ENCODE measurements at places on chromosomes 6 and 20.

DNA sequence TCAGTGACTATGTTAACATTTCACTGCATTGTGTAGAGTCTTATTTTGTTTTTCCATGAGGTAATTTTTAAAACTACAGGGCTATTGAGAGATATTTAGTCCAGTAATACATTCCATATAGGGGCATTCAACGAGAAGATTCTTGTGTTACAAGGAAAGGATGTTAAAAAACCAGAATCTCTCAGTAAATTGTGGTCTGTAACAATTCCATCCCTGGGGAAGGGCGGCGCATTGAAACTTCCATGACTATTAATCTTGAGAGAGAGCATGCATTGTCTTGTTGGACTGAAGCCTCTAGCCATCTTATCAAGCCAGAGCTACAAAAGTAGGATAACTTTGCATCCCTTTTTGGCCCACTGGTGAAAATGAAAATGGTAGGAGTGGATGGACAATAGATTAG lies 119.7 kb downstream of the BCKDHB start:
- DNase-seq = no peak

DNA sequence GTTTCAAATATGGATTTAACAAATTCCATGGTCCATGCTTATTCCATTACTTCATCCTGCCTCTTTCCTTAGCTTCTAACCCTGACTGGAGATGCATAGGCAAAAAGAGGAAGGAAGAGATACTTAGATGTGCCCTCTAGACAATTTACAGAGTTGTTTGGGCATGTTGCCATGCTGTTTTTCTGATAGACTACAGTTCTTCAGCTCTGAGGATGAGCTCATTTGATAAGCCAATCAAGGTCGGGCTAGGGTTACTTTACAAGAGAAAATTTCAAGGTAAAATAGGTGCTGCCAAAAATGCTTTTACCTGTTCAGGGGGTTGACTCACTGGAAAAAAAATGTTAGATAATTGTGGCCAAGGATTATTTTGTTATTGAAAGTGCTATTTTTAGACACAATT lies 5.9 kb downstream of the HCRTR2 start:
- no peak for DNase-seq

- no peak for DNase-seq
Measured at GRCh38 chr20:63579017-63579694, 5.1 kb upstream of the HELZ2 start.

- DNase-seq = no peak
Measured at GRCh38 chr6:52149076-52149475, 37.1 kb upstream of the IL17A start.

DNA sequence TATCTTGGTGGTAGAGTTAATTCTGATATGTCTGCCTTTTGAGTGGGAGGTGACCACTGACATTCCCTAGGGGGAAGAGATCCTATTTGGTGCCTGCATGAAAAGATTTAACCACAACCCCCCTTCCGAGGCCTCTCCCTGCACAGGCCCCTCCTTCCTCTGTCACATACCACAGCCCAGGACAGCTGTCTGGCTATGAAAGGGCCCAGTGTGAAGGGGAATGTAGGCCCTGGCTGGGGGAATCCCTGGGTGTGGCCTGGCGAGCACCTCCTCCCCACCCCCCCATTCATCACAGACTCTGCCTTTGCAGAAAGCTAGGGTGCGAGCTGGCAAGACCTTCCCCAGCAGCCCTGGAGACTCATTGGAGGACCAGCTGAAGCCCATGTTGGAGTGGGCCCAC lies 27.4 kb upstream of the MAPRE1 start:
- DNase-seq = no peak

DNA sequence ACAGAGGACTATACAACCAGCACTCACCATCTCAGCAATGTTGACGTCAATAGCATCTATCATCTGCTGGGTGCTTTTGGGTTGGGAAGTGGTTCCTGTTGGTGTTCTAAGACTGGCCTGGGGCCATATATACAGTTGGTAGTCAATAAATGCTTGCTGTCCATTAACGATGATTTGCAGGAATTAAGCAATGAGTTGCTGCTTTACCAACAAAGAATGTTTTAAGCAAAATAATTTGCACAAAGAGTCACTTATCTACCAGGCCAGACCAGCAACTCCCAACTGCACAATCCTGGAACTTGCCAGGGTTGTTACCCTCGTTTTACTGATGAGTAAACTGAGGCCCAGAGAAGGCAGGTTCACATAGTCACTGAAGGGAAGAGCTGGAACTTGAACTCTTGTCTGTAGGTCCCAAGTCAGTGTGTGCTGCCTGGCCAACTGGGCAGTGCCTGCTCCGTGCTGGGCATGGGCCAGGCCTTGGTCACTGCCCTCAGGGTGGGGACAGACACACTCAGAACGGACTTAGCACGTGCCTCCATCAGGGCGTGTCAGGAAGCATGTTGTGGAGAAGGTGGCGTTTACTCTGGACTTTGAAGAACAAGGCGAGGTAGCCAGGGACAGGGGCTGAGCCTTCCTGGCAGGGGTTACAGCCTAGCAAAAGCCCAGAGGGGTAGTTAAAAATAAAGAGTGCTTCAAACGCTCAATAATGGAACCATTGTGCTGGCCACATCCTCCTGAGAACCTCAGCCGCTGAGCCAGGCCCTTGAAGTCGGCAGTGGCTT lies 2.5 kb upstream of the SRC start:
- no peak for DNase-seq

DNA sequence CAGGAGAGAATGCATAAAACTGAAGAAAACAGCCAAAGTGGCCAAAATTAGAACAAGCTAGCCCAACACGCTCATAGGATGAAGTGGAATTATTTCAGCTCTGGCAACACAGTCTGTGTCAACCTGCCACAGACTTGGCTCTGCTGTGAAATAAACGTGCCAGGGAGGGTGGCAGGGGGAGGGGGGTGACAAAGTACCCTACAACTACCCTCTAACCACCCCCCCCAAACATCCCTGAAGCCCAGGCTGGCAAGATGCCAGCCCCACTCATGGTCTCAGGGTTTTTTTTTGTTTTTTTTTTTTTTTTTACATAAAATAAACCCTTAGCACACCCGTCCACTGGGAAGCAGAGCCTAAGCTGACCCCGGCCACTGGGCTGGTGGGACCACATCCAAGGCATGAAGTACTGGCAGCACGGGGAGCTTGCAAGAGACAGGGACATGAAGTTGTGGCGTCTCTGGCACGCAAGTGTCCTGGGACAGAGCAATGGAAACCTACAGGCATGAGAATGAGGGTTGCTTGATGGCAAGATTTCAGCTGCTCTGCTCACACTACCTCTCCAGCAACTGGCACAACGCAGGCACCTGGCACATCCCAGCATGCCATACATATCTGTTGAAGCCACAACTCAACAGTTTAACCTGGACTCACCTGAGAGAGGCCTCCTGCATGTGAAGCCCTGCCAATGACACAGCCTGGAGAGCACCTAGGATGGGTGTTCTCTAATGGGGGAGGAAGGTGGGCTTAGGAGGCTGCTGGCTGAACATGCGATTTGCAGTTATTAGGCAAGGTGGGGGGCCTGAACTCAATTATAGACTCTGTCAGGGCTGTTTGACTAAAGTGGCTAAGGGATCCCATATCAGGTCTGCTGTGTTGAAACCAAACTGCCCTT lies 76.4 kb downstream of the TRAM2 start:
- DNase-seq = no peak

DNA sequence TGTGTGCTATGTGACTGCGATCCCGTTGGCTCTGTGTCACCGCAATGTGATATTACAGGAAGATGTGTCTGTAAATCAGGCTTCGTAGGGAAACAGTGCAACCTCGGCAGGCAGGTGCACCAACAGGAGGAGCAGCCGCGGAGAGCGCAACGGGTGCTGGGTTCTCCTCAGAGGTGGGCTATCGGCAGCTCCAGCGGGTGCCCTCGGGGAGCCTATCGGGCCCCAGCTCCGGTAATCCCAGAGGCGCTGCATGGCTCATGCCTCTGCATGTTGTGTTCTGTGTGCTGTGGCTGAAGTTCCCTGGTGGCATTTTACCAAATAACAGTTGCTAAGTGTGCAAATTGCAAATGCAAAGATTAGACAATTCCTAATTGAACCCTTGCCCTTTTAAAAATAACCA lies 409.9 kb downstream of the LAMA2 start:
- no peak for DNase-seq

GRCh38 chr6:24125980-24126379 lies at the start of gene NRSN1:
TSS of gene NRSN1 (plus strand) at chr6:24126215. CDS start at chr6:24134328, 8,113 bp downstream.
- no peak for DNase-seq

GRCh38 chr6:8131265-8131897 lies 29.0 kb upstream of the EEF1E1 start:
- DNase-seq = peak; percentile 64

- DNase-seq = no peak
Measured at GRCh38 chr6:112911959-112912358, 564.8 kb downstream of the RFPL4B start.

- DNase-seq = no peak
Measured at GRCh38 chr20:20611167-20611566, 101.3 kb downstream of the RALGAPA2 start.

DNA sequence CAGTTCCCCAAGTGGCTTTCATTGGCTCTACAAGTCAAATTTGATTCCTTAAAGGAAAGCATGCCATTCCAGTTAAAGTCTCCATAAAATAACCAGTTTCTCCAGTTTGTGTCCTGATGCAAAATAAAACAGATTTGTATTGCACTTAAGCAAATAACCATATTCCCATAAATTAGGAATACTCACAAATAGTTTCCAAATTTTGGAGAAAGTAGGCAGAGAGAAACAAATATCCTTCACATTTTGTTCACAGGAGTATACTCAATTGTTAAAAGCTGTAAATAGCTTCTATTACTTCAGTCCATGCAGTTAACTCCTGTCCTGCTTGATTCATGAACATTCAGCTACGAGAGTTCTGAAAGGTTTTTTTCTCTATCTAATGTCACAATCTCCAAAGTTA lies 281.4 kb upstream of the RGS17 start:
- no peak for DNase-seq

- DNase-seq = no peak
Measured at GRCh38 chr6:30954631-30955366, 14.0 kb downstream of the MUCL3 start.

GRCh38 chr6:89970072-89970471 lies 75.8 kb downstream of the GJA10 start:
- no peak for DNase-seq

DNA sequence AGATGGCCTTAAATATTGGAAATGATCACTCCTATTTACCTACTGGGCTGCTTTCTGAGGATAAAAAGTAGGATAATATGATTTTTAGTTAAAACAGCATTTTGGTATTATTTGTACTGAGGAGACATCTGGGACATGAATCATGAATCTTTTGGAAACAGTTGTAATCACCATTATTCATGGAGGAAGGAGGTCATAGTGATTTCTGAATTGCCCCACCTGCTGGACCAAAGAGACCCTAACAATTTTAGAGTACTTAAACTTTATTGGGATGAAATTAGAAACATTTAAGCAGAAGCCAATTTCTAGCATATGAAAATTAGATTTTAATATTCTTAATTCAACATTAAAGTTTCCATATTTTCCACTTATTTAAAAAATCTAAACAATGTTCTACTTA lies 108.4 kb upstream of the SIM1 start:
- DNase-seq = no peak

- DNase-seq = no peak
Measured at GRCh38 chr6:70860045-70860444, 96.8 kb downstream of the B3GAT2 start.

DNA sequence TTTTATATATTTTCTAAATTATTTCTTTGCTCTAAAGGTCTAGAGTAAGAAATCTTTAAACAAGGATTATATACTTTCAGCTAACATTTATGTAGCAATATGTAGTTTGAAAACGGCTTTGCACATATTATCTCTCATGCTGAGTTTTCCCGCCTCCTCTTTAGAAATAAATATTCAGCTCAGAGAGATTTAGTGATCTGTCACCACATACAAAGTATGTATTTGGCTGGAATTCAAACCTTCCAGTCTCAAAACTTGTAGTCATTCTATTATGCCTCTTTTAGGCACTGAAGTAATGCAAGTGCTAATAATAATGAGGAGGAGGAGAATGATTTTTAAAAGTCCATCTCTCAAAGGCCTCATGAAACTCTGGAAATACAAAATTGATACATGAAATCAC lies 525.0 kb downstream of the GRIK2 start:
- DNase-seq = no peak

- peak; percentile 58 for DNase-seq
Measured at GRCh38 chr6:12289365-12289919, 719 bp upstream of the EDN1 start.

DNA sequence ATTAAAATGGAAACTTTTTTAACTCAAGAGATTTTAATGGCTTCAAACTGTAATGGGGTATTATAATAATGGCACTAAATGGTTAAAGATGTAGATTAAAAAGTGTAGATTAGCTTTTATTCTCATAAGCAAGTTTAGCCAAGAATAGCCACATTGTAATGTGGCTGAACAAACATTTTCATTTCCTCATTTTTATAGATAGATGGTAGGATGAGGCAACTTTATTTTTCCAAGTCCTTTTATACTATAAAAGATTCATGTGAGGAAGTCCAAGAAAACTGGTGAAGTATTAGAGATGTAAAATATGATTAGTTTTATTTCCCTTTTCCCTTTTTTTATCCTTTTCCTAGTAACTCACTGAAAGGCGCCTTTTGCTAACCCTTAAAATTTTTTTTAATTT lies 88.8 kb downstream of the ATRN start:
- DNase-seq = no peak

GRCh38 chr20:45118028-45118427 lies 3.1 kb upstream of the WFDC5 start:
- DNase-seq = no peak

- peak; percentile 70 for DNase-seq
Measured at GRCh38 chr6:156779206-156780094, 2.3 kb downstream of the ARID1B start.

GRCh38 chr6:117303323-117303722 lies 38.0 kb downstream of the VGLL2 start:
- no peak for DNase-seq

DNA sequence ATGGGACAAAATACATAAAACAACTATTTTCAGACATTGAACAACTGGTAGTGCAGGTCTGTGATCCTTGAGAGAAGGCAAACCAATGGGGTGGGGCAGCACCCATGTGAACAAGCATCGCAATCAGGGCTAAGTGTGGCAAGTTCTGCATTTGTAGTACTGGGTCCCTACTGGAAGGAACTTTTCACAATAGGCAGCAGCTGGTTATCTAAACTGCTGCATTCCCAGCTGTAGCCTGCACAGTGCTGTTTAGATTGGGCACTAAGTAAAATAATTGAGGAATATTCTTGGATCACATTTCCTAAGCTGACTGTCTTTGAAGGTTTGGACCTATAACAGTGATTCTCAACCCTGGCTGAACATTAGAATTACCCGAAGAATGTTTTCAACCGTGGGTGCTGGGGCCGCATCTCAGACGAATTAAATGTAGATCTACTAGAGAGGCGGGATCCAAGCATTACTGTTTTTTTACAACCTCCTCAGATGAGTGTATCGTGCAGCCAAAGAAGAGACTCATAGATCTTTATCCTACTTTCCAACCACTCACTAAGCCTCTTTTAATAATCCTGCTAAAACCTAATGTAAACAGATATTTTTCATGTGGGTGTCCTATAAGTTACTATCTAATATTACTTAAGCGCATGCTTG lies 12.4 kb upstream of the MAP3K4 start:
- DNase-seq = no peak

- DNase-seq = no peak
Measured at GRCh38 chr6:106287215-106287614, 38.3 kb downstream of the ATG5 start.
